ENCODE measurements at places on chromosomes 4 and X. TPM values are rescaled to one million over a fixed set of nuclear protein-coding genes. Genes with fewer than 3 reads are reported as not detected.

- DNase-seq: no peak
These were observed 232.4 kb downstream of the DCTD start for GRCh38 chr4:182684796-182685195.

DNA sequence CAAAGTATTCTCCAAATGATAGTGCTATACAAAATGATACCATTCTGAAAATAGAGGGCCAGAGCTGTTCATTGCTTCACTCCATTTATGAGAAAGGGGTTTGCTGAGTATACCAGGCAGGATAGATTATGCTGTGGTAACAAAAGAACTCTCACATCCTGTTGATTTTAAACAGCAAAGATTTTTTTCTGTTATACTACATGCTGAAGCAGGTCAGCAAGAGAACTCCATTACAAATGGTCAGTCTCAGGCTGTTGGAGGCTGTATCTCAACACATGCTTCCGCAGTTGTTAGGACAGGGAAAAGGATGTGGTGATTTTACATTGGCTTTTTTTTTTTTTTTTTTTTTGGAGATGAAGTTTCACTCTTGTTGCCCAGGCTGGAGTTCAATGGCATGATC, 13.7 kb upstream of the KLHL5 start:
- no peak for DNase-seq

Gene CD38
- total RNA-seq: 32.8 TPM

DNA sequence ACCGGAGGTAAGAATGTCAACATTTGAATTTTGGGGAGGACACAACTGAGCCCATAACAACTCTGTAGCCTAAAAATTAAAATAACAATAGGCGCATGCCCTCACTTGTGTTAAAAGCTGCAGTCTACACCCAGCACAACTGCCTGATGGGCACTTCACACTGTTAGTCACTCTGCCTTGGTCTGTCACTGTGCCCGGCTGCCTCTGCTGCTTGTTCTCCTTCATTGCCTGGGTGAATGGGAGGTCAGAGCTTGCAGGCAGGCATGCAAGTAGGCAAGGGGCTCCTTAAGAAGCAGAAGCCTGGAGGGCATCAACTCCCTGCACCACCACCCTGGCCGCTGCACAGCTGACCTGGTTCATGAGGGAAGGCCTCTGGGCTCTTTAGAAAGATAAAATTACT, 374.8 kb downstream of the MID1IP1 start:
- no peak for DNase-seq

Gene AVPR2
- total RNA-seq: not detected

- no peak for DNase-seq
These were observed 97.4 kb downstream of the RASL11B start for GRCh38 chr4:52959541-52959940.

Gene GJB1
- total RNA-seq: not detected

Gene MAGEC1
- not detected for total RNA-seq

GRCh38 chrX:42102586-42103282, 179.4 kb upstream of the CASK start:
- DNase-seq: no peak

GRCh38 chr4:92387459-92388069, 83.8 kb downstream of the GRID2 start:
- no peak for DNase-seq

DNA sequence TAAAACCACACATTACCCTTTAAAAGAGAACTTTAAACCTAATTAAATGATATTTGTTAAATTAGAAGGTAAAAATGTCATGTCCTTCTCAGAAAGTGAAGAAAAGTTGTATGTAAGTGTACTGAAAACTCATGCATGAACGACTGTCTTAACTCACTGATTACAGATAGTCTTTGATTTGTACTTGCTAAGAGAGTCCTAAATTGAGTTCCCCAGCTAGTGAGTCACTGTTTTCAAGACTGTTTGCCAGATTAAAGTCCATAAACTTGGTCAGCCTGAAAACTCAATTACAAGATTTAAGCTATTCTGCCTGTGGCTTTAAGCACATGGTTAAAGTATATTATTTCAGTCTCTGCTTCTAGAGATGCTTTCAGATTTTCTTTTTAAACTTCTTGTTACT, 124.9 kb upstream of the ZCCHC13 start:
- DNase-seq: no peak

- no peak for DNase-seq
These were observed 12.9 kb upstream of the WDR17 start for GRCh38 chr4:176052744-176053143.

GRCh38 chrX:29870608-29871007, 344.8 kb upstream of the MAGEB2 start:
- DNase-seq: no peak

Gene C4orf36
- total RNA-seq: not detected

Gene ARHGEF9
- total RNA-seq: 15.8 TPM

Gene XK
- total RNA-seq: not detected

GRCh38 chrX:101950581-101950980, 18.8 kb upstream of the ZMAT1 start:
- DNase-seq: no peak

Gene AFM
- total RNA-seq: not detected

GRCh38 chr4:13495753-13496152, 11.6 kb upstream of the RAB28 start:
- no peak for DNase-seq

DNA sequence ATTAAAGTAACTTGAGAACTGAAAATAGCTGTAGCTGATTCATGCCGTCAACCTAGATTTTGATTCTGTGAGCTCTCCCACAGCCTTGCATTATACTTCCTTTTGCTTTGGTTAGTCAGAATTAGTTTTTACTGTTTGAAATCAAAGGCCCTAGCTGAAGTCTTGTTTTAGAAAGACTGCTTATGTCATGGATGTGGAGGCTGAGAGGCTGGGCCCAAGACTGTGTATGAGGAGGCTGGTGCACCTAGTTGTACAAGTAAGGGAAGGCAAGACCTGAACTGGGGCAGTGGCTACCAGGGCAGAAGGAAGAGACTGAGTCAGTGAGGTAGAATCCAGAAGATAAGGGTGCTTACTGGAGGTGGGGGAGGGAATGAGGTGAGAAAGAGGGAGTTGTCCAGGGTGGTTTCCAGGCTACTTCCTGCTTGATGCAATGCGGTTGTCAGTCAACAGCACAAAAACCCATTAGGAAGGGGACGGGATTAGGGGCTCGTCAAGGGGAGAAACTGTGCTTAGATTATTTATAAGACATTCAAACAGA, 76.2 kb upstream of the PAGE3 start:
- DNase-seq: no peak

- DNase-seq: no peak
These were observed 476.8 kb downstream of the GABRG1 start for GRCh38 chr4:45646885-45647590.

Gene CCDC158
- total RNA-seq: not detected

- no peak for DNase-seq
These were observed 21.9 kb downstream of the LEF1 start for GRCh38 chr4:108146819-108147218.

Gene RHOXF1
- total RNA-seq: not detected

Gene CT45A1
- not detected for total RNA-seq

Gene CXXC4
- not detected for total RNA-seq

Gene RELL1
- total RNA-seq: 15.1 TPM

Gene UNC5C
- not detected for total RNA-seq

DNA sequence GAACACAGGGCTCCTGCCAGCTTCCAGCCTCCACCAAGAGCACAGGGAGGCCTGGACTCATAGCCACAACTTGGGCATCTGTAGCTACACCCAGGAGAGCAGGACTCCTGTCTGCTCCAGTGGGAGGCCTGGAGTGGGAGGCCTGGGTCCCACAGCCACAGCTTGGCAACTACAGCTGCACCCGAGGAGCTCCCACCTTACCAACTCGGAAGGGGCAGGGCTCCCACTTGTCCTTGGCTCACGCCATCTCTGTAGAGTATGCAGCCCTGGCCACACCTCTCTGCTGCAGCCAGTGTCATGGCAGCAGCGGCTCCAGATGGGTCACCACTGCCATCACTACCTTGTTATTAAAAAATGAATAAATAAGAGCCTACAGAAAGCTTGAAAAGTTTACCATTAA, 45.5 kb downstream of the ARAP2 start:
- no peak for DNase-seq

DNA sequence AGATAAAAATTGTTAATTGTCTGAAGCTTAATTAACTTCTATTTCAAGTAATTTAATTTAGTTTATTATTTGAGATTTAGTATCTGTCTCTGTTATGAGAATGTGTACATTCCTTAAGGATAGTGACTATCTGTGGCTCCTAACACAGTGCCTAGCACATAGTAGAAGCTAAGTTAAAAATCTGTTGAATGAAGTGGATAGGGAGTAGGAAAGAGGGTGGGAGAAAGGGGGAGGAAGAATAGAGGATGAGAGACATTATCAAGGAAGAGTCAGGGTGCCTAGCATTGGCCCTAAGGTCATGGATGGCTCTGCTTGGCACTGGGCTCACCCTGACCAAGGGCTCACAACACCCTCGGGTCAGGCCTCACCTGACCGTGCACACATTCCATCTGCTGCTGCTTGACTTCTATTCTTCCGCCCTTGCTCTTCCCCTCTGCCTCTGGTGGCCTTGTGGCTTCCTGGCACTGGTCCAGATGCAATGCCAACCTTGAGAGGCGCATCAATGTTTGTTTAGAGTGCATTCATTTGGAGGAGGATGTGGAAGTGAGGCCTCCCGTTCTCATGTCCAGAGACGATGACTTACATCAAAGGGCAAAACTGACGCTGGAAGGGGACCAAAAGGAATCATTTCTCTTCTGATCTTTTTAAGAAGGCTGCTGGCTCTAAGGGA, 42.3 kb downstream of the TRIM2 start:
- DNase-seq: no peak

Gene S100P
- total RNA-seq: 1.7 TPM
